GM06990 (cell line): ENCODE measurements at places on chromosomes 3 and 15.

GRCh38 chr3:7630925-7631324 is 770.0 kb downstream of the GRM7 start:
- DNase-seq, result no peak

DNA sequence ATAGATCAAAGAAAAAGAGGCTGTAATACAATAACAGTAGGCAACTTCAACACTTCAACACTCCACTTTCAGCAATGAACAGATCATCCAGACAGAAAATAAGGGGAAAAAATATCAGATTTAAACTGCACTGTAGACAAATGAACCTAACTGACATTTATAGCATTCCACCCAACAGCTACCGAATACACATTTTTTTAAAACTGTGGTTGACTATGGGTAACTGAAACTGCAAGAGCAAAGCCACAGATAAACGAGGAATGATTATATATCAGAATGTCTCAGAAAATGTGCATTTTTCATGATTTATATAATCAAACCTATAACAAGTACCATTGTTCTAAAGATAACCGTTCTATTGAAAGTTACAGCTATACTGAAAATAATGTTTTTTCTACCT is 514.9 kb upstream of the DPPA4 start:
- DNase-seq, result no peak

- no peak for DNase-seq
Observed at GRCh38 chr3:158169091-158169491, 59.2 kb downstream of the RSRC1 start.

DNA sequence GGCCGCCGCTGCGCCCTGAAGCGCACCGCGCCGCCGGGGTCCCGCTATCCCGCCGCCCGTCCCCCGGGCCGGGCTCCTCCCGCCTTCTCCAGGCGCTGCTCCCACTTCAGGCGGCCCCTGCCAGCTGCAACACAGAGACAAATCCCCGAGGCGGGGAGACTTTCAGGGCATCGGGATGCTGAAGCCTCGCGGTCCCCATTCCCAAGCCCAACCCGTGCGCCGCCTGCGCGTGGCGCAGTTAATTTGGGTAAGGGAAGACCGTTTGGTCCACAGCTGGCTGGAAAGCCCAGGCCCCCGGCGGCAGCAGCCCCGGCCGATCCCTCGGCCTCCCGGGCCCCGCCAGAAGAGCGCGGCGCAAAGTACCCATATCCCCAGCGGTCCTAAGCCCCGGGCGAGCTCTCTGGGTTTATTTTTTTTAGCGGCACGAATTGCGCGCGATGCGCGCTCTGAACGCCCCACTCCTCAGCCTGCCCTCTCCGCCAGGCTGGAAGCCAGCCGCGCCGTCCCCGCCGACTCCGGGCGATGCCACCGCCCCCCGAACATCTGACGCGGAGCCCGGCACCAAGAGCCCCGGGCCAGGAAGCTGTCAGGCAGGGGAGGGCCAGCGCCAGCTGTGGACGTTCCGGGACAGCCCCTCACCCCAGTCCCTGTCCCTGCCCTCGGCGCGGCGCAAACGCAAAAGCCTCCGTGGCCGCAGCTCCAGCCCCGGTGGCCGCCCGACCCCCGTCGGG is 517 bp downstream of the FBN1 start:
- DNase-seq, result peak; percentile 64

- DNase-seq, result no peak
Observed at GRCh38 chr15:72092006-72092405, 25.9 kb downstream of the MYO9A start.

DNA sequence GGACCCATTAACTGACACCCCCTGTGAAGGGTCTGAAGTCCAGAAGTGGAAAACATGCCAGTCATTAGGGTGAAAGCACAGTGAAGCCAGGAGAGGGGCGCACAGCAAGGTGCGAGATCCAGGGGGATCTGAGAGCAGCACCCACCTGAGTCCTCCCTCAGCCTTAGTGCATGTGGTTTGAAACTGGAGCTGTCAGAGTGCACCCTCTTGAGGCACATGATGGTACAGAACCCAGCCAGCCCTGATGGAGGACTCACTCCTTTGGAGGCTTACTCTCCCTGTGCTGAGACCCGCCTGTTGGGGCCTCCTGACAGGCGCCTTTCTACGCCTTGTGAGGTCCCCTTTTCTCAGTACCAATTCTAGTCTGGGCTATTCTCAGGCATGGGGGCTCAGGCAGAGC is 77.8 kb downstream of the IL20RB start:
- DNase-seq, result peak; percentile 18

DNA sequence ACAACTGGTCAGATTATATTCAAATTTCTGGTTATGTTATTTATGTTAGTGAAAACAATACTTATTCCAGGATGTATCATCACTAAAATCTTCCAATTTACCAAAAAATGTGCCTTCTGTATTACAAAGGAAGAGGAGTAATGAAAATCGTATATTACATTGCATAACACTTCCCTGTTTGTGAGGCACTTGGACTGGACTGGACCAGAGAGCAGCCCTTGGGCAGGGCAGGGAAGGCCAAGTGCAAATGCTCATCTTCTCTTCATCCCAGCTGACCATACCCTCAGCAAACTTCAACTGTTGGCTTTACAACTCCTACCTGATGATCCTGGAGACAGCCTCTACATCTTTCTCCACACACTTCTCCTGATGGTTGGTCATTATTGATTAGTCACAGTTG is 285.7 kb upstream of the MME start:
- DNase-seq, result no peak

GRCh38 chr3:8236264-8236663 is 265.4 kb upstream of the LMCD1 start:
- no peak for DNase-seq

DNA sequence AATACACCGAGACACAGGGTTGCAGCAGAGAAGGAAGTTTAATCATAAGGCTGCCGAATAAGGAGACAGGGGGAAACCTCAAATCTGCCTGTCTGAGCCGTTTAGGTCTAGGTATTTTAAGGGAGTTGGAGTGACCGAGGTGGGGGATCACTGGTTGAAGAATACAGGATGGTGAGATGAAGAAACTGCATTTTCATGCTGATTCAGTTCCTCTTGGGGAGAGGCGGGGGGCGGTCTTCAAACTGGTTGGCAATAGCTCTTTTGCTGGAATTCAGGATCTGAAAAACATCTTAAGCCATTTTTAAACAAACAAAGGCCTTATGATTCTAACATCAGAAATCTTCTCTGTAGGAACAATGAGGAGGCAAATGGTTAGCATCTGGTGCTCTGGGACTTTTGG is 699.5 kb upstream of the CFAP20DC start:
- DNase-seq, result no peak

GRCh38 chr3:129953621-129954020 is 20.9 kb upstream of the TRH start:
- no peak for DNase-seq

- no peak for DNase-seq
Observed at GRCh38 chr3:189685291-189685690, 54.1 kb downstream of the TP63 start.

GRCh38 chr3:117786349-117786748 is 1076.8 kb downstream of the TUSC7 start:
- no peak for DNase-seq

- DNase-seq, result no peak
Observed at GRCh38 chr15:60555291-60555690, 76.3 kb upstream of the ICE2 start.

GRCh38 chr3:188796122-188796631 is 375.6 kb upstream of the TPRG1 start:
- DNase-seq, result peak; percentile 2

- DNase-seq, result no peak
Observed at GRCh38 chr3:33826688-33827087, 28.3 kb downstream of the PDCD6IP start.
